ENCODE measurements at places on chromosomes 2 and 18. TPM values are rescaled to one million over a fixed set of nuclear protein-coding genes. Genes with fewer than 3 reads are reported as not detected.

Gene PLB1
- total RNA-seq = 0.65 TPM

Gene ZSWIM2
- total RNA-seq = not detected

Gene ITGB6
- 0.29 TPM for total RNA-seq

Gene PARD6G
- 8.8 TPM for total RNA-seq

GRCh38 chr2:95278637-95279225 lies 4.5 kb downstream of the PROM2 start:
- DNase-seq = no peak

- no peak for DNase-seq
Observed at GRCh38 chr2:64141674-64142405, 2.4 kb downstream of the PELI1 start.

DNA sequence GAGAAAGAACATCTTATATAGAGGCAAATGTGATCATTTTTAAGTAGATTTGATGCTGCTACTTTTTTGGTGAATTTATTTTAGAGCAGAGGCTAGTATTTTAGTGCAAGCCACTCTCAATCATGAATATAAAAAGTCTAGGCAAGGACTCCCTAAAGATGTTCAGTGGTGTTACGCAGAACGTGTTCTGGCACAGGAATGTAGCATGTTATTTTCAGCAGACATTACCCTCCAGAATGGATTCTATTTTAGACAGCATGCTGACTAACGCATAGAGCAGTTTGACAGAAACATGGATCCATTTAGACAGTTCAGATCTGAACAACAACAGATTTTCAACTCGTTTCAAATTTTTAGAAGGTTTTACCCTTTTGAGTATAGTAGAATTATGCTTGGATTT lies 54.1 kb downstream of the DSC3 start:
- DNase-seq = no peak

DNA sequence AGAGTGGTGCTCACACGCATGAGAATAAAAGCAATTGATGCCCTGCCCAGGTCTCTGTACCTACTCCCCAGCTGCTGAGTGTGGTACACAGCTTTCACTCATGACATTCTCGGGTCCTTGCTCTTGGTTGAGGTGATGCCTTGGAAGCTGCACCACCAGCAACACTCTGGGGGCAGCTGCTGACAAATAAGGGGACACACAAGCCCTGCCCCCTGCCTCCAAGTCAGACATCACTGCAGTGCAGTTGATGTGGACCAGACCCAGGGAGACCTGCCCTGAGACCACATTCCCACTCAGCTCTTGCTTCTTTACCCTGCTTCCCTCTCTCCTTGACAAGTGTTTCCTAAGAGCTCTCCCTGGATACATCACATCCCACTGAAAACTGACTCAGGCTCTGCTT lies 225.6 kb downstream of the ZBTB7C start:
- DNase-seq = no peak

DNA sequence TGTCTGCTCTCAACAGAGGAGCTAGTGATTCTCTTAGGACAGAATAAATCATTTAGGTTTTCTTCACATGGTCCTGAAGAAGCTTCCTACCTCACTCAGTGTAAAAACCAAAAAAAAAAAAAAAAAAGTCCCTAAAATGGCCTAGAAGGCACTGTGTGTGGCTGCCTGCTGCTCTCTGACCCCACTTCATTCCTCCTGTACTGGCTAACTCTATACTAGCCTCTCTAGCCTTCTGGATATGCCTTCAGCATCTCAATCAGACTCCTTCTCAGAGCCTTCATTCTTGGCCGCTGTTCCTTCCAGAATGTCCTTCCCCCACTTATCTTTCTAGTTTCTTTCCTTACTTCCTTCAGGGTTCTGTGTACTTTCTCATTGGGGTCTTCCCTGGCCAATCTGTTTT lies 82.1 kb downstream of the CERS6 start:
- DNase-seq = no peak

DNA sequence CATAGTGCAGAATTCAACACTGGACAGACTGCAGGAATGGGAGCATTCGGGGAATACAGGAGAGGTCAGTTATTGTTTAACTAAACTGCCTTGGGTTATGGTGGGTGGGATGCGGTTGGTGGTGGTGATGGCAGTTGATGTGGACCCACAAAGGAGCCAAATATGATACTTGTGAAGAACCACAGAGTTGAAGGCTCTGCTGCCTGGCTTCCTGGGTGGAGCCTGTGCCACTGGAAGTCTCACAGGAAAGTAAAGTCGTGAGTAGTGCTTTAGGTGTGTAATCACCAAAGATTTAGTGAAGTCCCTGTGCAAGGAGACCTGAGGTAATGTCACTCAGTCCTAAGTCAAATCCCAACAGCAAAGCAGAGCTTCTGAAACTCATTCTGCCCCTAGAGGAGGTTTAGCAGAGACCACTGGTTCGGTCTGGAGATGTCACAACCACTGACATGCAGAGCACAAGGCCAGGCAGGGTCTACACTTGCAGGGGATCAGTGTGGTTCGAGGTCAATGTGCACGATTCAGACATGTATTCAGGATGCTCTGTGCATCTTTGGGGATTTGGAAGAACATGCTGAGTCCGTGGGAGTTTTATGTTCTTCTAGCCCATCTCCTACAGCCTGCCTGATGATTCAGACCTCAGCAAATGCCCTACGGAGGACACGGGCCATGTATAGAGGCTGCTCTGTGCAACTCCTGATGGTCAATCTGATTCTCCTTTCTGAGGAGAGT lies 1150.9 kb downstream of the RPIA start:
- no peak for DNase-seq

DNA sequence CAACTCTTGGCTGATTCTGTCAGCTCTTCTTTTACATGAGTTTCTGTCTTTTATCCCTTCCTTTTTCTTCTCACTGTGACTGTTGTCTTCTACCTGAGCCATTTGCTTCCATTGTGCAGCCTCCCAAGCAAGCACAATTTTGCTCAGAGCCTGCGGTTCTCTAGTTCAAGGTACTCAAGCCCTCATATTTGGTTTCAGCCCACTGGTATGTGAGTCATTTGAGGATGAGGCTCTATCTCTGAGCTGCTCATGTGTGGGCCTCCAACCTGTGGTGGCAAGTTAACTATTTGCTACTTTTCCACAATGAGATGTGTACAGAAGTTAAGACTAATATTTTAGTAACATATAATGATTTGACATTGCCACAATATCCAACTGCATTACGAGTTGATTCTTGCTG lies 183.0 kb downstream of the PHLPP1 start:
- no peak for DNase-seq

- no peak for DNase-seq
Observed at GRCh38 chr2:121258051-121258450, 27.0 kb downstream of the TFCP2L1 start.

- DNase-seq = peak; percentile 31
Observed at GRCh38 chr2:4762951-4763376, 929.2 kb upstream of the SOX11 start.

- DNase-seq = no peak
Observed at GRCh38 chr18:13433685-13434084, 215.1 kb downstream of the LDLRAD4 start.

Data from A172 (cell line).